ENCODE measurements at places on chromosomes 11 and 22.

GRCh38 chr11:70423523-70424505 is 25.5 kb downstream of the CTTN start:
- no peak for DNase-seq

DNA sequence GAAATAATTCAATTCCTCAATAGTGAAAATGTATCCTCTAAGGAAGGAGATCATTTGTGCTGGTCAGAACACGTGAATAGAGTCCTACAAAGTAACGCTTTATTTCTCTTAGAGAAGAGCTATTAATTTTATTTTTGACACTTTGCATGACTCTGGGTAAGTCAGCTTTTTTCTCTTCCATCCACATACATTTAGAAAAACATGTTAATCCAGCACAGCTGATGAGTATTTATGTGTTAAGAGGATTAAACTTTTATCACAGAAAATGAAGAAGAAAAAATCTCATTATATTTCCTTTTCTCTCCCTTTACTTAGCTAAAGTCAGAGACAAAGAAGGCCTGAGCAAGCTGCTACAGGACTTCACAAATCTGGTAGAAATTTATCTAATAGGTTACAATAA is 649.5 kb upstream of the CCDC179 start:
- no peak for DNase-seq

GRCh38 chr22:33680632-33681031 is 239.6 kb downstream of the LARGE1 start:
- no peak for DNase-seq

DNA sequence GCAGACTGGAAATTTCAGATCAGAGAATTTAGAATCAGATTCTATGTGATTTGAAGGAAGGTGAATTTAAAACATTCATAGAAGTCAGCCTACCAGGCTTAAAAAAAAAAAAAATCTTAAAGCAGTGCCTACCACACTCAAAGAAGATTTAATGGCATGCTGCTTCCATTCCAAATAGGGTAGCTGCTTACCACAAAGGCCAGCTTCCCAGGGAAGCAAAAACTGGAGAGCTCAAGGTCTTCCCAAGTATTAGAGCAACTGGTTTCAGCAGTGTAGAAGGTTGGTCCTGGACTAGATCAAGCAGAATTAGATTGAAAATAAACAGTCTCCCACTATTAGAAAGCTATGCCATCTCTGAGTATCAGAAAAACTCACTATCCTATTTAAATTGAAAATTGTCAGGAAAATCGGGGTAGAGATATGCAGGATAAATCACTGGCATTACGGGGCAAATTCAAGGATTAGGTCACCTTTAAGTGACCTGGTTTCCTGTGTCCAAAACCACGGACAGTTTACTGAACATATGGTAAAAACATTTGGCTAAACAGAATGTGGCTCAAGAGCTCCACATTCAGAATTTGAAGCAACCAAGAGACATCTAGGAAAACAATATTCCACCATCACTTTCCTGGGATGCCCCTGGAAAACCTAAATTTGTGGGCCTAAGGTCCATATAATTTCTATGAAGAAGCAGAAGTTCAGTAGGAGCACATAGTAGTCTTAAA is 1.3 kb downstream of the C11orf42 start:
- DNase-seq = no peak

GRCh38 chr11:119540370-119541125 is 117.6 kb upstream of the THY1 start:
- DNase-seq = no peak

DNA sequence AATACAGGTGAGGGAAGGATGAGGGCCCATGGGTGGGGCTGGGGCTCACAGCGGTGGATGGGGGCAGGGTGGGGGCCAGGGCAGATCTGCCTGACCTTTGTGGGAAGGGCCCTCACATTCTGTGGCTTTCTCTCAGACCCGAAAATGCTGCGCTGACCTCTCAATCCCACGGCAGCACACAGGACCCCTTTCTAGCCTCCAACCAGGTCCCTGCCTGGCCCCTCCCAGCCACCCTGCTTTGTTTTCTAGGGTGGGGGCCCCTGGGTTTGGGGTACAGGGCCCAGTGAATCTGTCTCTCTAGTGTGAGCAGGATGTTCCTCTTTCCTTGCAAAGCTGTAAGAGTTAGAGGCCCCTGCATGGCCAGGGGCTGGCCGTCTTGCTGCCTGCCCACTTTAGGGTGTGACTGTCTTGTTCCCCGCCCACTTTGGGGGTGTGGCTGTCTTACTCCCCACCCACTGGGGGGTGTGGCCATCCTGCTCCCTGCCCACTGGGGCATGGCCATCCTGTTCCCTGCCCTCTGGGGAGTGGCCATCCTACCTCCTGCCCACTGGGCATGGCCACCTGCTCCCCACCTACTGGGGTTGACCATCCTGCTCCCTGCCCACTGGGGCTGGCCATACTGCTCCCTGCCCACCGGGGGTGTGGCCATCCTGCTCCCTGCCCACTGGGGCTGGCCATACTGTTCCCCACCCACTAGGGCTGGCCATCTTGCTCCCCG is 11.5 kb downstream of the PARVG start:
- peak; percentile 2 for DNase-seq

- no peak for DNase-seq
These were observed 31.2 kb downstream of the APOL1 start for GRCh38 chr22:36284171-36284571.
